ENCODE measurements at places on chromosomes 7 and 10.

- DNase-seq = no peak
Observed at GRCh38 chr7:79893991-79894390, 240.6 kb upstream of the GNAI1 start.

DNA sequence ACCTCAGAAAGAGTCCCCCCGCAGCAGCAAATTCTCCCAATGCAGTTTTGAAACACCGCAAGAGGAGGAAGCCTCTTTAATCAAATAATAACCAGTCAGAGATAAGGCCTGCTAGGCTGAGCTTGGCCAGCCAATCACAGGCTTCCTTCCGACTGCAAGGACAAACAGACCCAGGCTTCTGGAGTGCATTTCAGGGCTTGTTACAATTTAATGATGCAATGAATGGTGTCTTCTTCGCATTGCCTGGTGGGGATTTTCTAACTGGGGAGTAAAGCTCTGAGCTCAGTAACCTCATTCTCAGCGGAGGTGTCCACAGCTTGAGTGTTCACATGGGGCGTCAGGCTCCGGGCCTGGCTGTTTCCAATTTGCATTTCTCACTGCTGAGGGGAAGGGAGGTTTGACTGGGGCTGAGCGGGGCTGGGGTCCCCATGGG lies 31.8 kb upstream of the GPAM start:
- no peak for DNase-seq

DNA sequence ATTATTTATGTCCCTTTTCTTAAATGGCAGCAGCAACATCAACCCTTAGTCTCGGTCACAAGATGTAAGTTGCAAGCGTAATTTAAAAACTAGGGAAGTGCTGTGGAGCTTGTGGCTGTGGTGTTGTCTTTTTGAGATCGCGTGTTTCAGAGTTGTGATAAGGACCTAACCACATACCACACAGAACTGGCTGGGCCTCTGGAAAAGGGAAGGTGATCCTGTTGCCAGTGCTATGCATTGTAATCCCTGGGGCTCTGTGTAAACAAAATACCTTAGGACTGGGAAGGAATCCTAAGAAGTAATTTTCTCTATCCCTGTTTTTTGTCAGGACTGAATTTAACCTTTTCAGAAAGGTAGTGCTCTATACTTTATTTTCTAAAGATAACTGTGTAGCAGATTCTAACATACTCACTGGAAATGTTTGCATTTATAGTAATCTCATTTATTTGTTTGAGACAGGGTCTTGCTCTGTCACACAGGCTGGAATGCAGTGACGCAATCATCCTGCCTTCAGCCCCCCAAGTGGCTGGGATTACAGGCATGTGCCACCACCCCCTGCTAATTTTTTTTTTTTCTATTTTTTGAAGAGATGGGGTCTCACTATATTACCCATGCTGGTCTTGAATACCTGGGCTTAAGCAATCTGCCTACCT lies 60.4 kb downstream of the INPP5F start:
- DNase-seq = no peak

- DNase-seq = no peak
Observed at GRCh38 chr7:87506246-87507180, 31.0 kb upstream of the ABCB4 start.

- no peak for DNase-seq
Observed at GRCh38 chr7:155365146-155365874, 67.6 kb downstream of the INSIG1 start.

DNA sequence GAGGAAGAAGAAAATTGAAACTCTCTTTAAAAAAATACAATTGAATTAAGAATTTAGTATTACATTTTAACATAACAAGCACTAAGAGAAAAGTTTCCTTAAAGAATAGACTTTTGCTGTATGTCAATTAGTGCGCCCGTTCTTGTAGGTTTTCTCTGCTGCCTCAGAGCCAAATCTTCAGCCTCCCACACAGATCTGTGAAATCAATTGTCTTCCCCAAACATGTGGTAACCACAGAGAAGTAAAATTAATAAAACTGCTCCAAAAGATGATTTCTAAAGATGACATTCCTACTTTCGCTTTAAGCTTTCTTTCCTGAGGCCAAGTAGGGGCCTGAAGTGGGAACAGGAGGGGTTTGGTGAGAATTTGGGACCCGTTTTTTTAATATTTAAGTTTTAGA lies 113.2 kb upstream of the ADO start:
- peak; percentile 56 for DNase-seq

DNA sequence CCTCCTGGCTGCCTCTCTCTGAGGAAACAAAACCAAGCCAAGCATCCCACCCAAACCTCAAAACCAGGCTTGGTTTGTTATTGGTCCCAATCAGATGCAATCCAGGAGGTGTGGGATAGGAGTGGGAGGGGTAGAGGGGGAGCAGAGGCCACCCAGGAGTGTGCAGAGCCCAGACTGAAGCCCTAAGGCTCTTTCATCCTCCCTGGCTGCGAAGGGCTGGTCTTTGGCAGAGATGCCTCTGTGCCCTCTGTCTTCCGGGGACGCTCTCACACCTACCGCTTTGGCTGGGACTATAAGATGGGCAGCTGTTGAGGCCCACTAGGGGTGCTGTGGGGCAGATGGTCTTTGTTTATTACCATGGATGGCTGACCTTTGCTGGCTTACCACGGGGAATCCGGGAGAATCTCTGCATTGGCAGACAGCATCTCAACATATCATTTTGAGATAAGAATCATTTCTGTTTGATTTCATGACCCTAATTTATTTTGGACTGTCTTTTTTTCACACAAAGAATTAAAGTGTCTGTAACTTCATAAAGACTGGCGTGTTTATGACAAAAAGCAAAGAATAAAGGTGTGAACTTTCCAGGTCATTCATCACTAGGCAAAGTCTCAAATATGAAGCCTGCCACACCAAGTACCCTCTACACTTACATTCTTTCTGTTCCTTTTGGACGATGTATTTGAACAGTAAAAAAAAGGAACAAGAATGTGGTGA lies 6.5 kb upstream of the DENND2A start:
- no peak for DNase-seq

- DNase-seq = no peak
Observed at GRCh38 chr10:80274396-80275134, 14.9 kb downstream of the MAT1A start.

GRCh38 chr7:157495594-157495993 lies 158.8 kb downstream of the DNAJB6 start:
- no peak for DNase-seq

DNA sequence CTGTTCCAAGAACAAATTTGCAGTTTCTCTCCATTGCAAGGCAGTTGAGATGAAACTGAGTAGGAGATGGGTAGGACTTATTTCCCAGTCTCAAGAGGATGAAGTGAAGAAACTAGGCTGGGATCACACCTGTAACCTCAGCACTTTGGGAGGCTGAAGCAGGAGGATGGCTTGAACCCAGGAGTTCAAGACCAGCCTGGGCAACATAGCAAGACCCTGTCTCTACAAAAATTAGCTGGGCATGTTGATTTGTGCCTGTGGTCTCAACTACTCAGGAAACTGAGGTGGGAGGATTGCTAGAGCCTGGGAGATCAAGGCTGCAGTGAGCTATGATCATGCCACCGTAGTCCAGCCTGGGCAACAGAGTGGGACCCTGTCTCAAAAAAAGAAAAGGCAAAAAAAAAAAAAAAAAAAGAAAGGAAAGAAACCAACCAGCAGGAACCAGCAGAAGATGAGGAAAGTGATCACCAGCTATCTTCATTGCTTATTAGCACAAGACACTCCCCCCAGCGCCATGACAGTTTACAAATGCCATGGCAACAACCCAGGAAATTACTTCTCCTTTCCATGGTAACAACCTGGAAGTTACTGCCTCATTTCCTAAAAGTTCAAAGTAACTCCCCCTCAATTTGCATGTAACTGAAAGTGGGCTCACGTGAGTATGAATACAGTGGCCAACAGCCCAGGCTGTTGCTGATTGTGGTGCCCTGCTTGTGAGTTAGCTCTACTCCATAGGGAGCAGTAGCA lies 18.3 kb upstream of the ST8SIA6 start:
- DNase-seq = no peak

DNA sequence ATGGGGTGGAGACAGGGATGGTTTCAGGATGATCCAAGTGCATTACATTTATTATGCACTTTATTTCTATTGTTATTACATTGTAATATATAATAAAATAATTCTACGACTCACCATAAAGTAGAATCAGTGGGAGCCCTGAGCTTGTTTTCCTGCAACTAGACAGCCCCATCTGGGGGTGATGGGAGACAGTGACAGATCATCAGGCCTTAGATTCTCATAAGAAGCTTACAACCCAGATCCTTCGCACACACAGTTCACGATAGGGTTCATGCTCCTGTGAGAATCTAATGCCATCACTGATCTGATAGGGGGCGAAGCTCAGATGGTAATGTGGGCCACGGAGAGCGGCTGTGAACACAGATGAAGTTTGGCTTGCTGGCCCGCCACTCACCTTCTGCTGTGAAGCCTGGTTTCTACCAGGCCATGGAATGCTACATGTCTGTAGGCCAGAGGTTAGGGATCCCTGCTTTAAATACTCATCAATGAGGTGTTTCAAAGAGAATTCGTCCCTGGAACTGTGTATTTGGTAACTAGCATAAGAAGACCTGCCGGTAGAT lies 21.2 kb upstream of the PRKCQ start:
- DNase-seq = no peak

- no peak for DNase-seq
Observed at GRCh38 chr10:34288634-34289033, 526.5 kb downstream of the PARD3 start.

GRCh38 chr10:85847085-85847484 lies 519.5 kb downstream of the GRID1 start:
- no peak for DNase-seq

GRCh38 chr10:43203448-43204041 lies 63.3 kb downstream of the RASGEF1A start:
- no peak for DNase-seq

- DNase-seq = no peak
Observed at GRCh38 chr10:98028168-98028770, 2.2 kb downstream of the CRTAC1 start.

GRCh38 chr7:31873816-31874597 lies 187.0 kb downstream of the PPP1R17 start:
- DNase-seq = no peak

DNA sequence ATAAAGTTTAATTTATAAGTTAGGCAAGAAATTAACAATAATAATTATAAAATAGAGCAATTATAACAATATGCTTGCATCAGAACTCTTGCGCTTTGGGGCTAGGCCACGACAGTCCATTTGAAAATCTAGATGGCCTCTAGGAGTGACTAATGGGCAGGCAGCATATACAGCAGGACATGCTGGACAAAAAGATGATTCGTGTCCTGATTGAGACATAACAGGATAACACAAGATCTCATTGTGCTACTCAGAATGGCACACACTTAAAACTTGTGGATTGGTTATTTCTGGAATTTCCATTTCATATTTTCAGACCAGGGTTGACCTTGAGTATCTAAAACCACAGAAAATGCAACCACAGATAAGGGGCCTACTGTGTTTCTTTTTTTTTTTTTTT lies 27.5 kb downstream of the CTNNA3 start:
- DNase-seq = no peak

DNA sequence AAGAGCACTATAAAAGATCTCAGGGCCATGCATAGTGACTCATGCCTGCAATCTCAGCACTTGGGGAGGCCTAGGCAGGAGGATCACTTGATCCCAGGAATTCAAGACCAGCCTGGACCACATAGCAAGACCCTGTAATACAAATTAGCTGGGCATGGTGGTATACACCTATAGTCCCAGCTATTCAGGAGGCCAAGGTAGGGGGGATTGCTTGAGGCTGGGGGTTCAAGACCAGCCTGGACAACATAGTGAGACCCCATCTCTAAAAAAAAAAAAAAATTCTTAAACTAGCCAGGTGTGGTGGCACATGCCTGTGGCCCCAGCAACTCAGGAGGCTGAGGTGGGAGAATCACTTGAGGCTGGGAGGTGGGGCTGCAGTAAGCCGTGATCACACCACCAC lies 15.8 kb downstream of the STYXL1 start:
- DNase-seq = no peak

- DNase-seq = no peak
Observed at GRCh38 chr7:44533301-44534055, 7.7 kb downstream of the NPC1L1 start.

DNA sequence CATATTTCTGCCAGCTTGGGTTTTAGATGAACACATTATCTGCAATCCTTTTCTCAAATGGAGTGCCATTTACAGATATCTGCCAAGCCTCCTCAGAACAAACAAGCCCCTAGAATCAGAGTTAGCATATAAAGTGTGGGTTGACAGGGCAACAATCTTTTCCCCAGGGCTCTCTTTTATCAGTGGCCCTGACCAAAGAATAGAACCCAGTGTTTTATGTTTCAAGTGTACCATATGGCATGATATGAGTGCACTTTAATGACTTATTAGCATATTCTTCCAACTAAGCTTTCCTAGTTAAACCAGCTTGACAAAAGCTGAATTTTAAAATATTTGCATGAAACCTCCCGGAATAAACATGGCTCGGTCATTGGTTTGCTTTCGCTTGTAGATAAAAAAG lies 57.3 kb downstream of the EVX1 start:
- DNase-seq = no peak

GRCh38 chr10:48493083-48493871 lies 111.6 kb downstream of the ARHGAP22 start:
- no peak for DNase-seq

DNA sequence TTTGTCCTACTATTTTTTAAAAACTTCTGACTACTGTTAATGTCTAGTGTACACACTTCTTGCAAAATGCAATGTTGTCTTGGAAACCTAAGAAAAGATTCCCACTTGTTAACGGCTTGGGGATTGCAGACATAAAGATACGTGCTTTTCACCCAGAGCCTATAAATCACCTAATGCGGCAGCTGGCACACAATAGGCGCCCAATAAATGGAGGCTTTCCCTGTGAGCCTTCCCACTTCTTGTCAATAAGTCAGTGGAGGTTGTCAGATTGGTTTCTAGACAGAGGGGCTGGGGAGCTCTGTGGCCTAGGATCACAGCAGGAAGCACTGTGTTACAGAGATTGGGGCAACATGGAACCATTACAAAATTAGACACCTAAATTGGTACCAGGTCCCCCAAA lies 74.7 kb downstream of the VSTM4 start:
- no peak for DNase-seq

- no peak for DNase-seq
Observed at GRCh38 chr10:2236876-2237275, 499.6 kb upstream of the ADARB2 start.

GRCh38 chr7:5431560-5432015 lies 8.0 kb upstream of the TNRC18 start:
- DNase-seq = no peak

- DNase-seq = no peak
Observed at GRCh38 chr7:155219154-155219531, 78.5 kb upstream of the INSIG1 start.
